ENCODE measurements at places on chromosomes 6 and 20.

DNA sequence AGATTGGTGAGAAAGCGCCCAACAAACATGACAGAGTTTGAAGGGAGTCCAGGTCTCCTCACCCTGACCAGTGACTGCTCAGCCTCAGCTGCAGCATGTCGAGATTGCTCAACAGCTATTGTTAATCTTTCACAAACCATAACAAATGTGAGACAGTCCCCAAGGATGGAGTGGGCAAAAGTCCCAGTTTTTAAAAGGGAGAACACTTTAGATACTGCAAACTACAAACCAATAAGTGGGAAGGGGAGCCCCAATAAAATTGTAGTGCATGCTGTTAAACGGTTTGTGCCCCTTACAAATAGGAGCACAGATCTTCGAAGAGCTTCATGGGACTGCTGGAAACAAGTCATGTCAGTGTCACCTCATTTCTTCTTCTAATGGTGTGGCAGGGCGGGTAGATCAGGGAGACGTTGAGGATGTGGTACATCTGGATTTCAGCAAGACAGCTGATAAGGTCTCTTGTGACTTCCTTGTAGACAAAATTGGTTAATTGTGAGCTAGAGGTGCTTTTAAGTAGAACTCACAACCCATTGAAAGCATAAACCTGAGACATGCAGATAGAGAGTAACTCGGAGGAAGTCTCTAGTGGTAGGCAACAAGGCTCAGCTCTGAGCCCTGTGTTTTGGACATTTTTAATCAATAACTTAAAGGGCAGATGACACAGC, 134.0 kb upstream of the ARMC2 start:
- DNase-seq: peak; percentile 92

GRCh38 chr6:133502441-133503335, 261.5 kb downstream of the EYA4 start:
- DNase-seq: no peak

- no peak for DNase-seq
These were observed 3.5 kb downstream of the SCAF8 start for GRCh38 chr6:154736618-154737259.

GRCh38 chr20:5402903-5403531, 86.3 kb upstream of the PROKR2 start:
- DNase-seq: no peak

GRCh38 chr6:11272491-11273192, 40.2 kb upstream of the NEDD9 start:
- DNase-seq: no peak

DNA sequence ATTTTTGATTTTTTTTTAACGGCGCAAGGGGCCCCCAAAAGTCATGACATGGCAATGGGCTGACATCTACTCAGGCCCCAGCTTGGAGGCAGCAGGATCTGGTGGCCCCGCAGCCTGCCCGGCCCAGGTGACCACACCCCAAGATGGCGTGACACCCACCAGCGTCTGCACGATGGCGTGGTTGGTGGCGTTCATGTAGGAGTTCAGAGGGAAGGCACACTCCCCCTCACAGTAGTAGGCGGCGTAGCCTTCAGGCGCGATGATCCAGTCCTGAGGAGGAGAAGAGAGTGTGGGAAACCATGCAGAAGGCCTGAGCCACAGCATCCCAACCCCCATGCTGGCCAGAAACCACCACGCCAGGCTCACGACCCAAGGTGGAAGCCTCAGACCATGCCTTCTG, 93.4 kb downstream of the BMP7 start:
- DNase-seq: no peak

- no peak for DNase-seq
These were observed 193.6 kb upstream of the CST7 start for GRCh38 chr20:24755411-24755922.

DNA sequence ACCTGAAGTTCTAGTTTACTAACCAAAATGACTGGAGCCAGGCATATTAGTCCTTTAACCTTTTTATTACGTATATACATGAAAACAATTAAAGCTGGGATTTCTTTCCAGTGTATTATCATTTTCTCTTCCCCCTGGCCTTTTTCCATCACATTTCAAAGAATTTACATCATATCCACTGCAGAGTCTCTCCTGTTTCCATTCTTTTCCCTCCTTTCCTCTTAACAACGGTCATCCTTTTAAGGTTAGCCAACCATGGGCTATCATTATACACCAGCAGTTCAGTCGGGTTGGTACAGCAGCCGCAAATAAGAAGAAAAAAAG, 104.6 kb downstream of the TFAP2A start:
- DNase-seq: no peak

GRCh38 chr6:100468016-100468622, 3.4 kb upstream of the SIM1 start:
- no peak for DNase-seq

DNA sequence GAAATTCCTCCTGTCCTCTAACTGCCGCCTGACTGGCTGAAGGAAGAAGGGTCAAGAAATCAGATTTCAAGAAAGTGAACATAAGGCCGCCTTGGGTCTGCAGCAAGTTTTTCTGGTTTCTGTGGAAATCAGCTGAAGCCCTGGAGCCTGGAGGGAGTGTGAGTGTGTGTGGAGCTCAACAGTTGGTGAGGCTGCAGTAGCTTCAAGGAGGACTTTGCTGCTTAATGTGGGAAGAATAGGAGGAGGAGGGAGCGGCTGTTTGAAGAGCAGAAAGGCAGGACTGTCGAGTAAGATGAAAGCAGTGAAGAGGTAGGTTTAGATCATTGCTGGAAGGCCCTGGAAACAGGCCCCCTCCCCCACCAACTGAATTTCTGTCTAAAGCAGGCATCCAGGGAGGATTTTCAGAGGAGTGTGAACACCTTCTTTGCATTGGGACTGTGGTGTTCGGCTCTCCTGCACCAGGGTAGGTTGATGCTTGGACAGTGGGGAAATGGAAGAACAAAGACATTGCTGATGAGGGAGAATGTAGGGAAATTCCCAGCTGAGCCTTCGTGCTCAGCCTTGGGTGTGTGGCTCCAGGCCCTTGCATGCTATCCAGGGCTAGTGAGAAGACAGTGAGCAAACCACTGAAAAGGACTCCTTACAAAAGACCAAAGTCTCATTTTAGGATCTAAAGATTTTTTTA, 79.5 kb upstream of the VSTM2L start:
- DNase-seq: no peak

DNA sequence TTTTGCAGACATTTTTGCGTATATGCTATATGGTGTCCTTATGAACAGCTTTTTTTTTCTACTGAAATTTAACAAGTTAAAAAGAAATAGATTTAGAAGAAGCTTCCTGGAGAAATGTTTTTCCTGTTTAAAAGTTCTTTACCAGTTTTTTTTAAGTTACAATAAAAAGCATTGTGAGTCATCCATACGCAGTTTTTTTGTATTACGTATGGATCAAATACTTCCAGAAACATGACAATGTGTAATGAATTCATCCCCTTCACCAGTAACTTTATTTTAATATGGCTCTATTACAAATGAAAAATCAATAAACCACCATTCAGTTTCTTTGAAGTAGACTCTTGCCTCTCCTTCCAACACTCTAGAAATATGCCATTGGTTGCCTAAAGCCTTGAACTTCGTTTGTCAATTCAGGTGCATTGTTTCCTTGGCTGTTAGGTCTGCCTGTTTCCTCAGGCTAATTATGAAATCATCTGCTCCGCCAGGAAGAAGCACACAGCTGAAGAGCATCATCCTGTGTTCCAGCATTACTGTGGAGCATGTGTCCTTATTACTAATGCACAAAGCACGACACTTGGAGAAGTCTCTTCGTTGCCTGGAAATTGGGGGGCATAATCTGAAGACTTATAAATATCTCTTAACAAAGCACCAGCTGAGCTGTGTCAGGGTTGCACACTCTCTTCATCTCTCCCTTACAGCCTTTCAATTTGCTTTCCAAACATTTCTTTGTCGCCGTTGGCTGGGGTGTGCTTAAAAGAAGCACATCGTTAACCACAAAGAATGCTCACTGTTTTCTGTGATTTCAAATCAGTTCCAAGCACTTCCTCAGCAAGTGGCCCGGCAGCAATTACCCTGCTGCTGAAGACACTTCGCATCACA, 9.6 kb downstream of the MOXD1 start:
- DNase-seq: peak; percentile 94

- DNase-seq: no peak
These were observed 24.4 kb upstream of the FAM184A start for GRCh38 chr6:119102901-119103300.

DNA sequence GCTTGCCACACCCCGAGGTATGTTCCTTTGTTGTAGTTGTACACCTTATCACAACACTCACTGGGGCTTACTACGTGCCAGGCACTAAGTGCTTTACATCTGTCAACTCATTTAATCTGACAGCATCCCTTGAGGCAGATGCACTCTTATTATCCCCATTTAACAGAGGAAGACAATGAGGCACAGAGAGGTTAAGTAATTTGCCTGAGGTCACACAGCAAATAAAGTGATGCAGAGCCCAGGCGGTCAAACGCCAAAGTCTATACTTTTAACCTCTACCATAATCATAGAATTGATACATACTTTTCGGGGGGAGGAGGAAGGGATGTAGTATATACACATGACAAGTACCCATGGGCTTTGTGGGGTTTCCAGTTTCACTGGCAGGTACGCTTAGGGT, 37.7 kb downstream of the MDFI start:
- no peak for DNase-seq

DNA sequence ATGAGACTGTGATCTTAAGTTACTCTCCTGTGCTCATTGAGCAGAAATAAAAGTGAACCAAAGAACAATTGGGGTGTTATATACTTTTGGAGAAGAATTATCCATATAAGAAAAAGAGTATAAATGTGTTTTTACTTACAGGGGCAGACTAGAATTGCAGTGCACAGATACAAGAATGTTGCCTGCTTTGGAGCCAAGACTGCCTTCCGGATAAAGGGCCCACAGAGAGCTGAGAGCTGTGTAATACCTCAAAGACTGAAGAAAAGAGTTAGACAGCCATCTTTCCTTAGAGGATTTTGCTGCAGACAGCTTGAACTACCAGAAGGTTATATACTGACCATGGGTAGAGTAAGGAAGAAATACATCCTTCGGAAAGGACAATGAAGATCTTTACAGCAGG, 1235.5 kb upstream of the CITED2 start:
- no peak for DNase-seq

GRCh38 chr6:36289281-36289878, 19.5 kb downstream of the PNPLA1 start:
- no peak for DNase-seq

GRCh38 chr20:36585410-36586125, 12.2 kb downstream of the TGIF2 start:
- DNase-seq: no peak

DNA sequence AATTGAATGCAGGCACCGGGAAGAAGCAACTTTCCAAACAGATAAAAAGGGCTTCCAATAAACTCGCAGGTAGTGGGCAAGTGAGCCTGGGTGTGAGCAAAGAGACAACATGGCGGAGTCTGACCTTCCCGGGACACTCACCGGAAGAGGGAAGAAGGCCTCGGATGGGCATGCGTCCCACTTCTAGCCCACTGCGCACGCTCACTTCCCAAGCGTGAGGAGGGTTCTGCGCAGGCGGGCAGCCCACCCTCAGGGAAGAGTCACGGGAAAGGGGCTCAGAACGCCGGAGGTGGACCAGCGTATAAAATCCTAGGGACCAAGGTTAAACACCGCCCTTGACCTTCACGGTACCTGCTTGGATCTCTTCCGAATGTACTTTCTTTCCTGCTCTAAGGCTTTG, 95.5 kb upstream of the AFDN start:
- no peak for DNase-seq

DNA sequence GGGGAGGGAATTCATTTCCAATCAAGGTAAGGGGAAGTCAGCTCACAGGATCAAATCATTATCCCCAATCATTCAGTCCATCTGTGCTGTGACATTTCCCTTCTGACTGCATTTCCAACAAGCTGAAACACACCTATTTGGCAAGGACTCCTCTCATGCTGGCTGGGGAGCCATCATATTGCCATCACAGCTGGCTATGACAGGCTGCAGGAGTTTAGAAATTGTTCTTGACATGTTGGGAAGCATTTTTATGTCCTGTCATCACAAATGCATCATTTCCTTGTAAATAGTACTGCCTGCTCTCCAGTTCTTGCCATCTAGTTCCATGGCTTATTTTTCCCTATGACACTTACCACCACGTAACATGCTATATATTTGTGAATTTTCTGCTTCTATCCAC, 113.9 kb upstream of the TMEM170B start:
- DNase-seq: no peak

GRCh38 chr6:75613056-75613501, 11.4 kb downstream of the SENP6 start:
- DNase-seq: no peak

DNA sequence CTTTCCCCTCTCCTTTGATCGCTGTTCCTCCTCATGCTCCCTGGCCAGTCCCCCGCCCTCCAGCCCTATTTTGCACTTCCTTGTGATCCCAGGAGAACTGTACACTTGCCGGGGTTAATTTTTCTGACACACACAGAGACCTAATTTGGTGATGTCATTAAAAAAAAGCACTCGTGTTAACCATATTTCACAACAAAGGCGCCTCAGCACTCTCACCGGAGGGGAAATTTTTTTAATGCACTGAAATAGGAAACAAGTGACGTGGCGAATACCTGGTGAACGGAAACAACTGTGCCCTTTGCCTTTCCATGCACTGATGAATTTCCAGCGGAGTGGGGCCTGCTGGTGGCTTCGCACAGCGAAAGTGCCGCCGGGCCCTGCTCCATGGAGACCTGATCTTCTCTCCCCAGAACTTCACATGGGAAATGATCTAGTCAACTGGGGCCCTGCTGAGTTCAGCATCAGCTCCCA, 53.9 kb upstream of the TAGAP start:
- no peak for DNase-seq

- DNase-seq: no peak
These were observed 17.2 kb downstream of the GDAP1L1 start for GRCh38 chr20:44264287-44264686.

DNA sequence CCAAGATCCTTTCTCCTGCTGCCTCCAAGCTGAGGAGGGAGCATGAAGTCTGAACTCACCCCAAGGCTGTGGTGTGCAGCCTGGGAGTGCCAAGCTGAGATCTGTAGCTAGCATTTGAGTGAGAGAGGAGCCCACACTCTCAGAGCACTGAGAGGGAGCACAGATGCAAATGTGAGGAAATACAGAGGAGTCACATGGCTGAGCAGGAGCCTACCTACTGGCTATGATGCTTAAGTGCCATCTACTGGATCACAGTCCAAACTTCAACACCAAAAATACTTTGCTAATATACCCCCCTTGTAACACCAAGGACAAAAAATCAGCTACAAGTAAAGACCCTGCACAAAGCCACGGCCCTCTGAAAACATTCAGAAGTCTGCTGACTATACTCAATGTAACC, 94.4 kb upstream of the IMPG1 start:
- DNase-seq: no peak

GRCh38 chr6:56655249-56655648, 12.6 kb upstream of the DST start:
- DNase-seq: peak; percentile 57

DNA sequence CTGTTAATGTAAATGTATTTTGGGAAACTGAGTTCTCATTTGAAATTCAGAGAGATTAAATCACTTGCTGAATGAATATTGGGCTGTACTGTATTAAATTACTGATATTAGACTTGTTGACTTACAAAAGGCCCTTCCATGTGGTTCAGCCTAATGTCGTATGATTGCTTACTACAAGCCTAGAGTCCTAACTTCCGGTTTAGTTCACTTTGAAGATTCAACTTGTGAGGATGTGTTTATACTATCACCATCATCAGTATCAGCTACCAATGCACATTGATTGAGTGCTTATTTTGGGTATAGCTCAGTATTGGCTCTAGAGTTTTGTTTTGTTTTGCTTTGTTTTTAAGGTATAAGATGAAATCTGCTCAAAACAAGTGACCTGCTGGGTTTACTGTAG, 48.3 kb downstream of the FAM217A start:
- DNase-seq: no peak

GRCh38 chr20:13984211-13984610, 6.2 kb downstream of the SEL1L2 start:
- DNase-seq: no peak
